Activated T-helper 2 cell treated with anti-CD3 and anti-CD28 coated beads, Interferon-gamma antibody, Interleukin-2, Interleukin-4, amounts not matched to agents 10 μg/mL and 5 μg/mL and 100 μg/mL, durations not matched to agents 14 hours and 24 hours and 36 hours (primary cell): ENCODE measurements at places on chromosomes 12 and 14. TPM values are rescaled to one million over a fixed set of nuclear protein-coding genes. Genes with fewer than 3 reads are reported as not detected.

The GPR132 gene
- 27.1 and 29.8 TPM in 2 replicates for total RNA-seq

The OR6C76 gene
- not detected in 2 replicates for total RNA-seq

The IFI27L1 gene
- total RNA-seq: 27.7 and 31.2 TPM in 2 replicates

The IAPP gene
- not detected in 2 replicates for total RNA-seq

DNA sequence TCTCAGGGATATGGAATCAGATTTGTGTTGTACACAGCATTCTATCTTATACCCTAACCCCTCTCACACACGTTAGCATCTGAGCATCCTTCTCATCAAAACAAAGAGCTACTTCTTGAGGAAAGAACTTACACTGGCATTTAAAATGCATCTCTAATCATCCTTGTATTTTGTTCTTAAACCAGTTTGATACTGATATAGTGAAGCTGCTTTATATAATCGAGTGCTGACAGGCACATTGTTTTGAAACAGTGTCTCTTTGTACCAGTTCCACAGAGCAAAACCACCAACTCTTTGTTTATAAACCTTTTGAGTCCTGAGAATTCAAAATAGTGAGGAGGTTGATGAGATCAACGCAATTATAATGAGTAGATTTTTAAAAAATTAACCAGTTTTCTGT lies 8.8 kb downstream of the GPR33 start:
- H3K27ac ChIP-seq: no peak overlapping the region
- no peaks in the 10 kb centered on the region for H3K4me1 ChIP-seq
- DNase-seq: no peak
- no peaks in the 10 kb centered on the region for H3K36me3 ChIP-seq

GRCh38 chr14:36509069-36509917 lies 10.7 kb downstream of the NKX2-1 start:
- peaks cover 87% of the 10 kb centered on the region for H3K27me3 ChIP-seq
- no peak overlapping the region for H3K4me3 ChIP-seq
- H3K27ac ChIP-seq: no peak overlapping the region
- H3K36me3 ChIP-seq: no peaks in the 10 kb centered on the region
- no peak for DNase-seq

- no peak for DNase-seq
- H3K36me3 ChIP-seq: no peaks in the 10 kb centered on the region
- no peak overlapping the region for H3K27ac ChIP-seq
- no peak overlapping the region for H3K4me3 ChIP-seq
Observed at GRCh38 chr12:43883748-43884147, 47.9 kb downstream of the TMEM117 start.

DNA sequence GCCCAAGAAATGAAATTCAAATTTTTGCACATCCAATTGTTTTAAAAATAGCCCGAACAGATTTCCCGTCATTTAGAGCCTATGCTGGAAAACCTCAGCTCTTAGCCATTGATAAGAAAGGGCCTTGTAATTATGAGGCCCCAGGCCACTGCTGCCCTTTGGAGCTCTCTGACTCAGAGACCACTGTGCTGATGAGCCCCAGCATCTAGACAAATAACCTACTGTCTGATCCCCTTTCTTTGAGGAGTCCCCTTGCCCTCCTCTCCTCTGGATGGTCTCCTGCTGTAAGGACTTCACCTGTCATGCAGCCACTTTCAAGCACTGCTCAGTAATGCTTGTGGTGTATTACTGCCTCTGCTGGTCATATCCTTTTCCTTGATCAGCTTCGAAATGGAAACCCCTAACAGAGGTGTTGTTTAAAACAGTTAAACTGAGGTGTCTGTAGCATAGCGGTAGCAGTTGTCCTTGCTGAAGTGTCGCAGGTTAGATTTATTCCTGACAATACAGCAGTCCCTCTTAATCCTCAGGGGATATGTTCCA lies 159.9 kb upstream of the SRRM4 start:
- no peak overlapping the region for H3K27ac ChIP-seq
- DNase-seq: no peak
- H3K4me1 ChIP-seq: no peaks in the 10 kb centered on the region
- H3K4me3 ChIP-seq: no peak overlapping the region

- peak overlapping the region; percentile 7 for H3K4me3 ChIP-seq
- H3K27me3 ChIP-seq: peaks cover 1% of the 10 kb centered on the region
Observed at GRCh38 chr12:67630373-67631088, 18.0 kb upstream of the DYRK2 start.
